Right kidney (tissue), 9 donors: ENCODE measurements at places on chromosomes 3 and 15.

DNA sequence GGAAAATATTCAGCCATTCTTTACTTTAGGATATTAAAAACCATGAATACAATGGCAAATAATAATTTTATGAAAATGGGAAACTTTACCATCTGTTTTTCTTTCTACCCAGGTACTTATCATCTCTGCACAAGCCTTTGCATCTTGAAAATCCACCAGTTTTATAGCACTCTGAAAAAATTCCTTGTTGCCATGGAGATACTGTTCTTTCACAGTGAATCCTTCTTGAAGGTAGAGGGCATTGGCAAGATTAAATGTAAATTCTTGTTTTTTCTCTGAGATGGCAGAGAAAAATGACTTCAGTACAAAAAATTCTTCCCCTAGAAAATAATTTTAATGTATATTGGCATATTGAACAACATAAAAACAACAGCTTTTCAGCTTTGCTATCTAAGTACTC lies 6.9 kb downstream of the SERPINI2 start:
- no peak for DNase-seq

- DNase-seq: no peak
These were observed 233.9 kb upstream of the CADM2 start for GRCh38 chr3:84724877-84725276.

- no peak for DNase-seq
These were observed 464.1 kb upstream of the CBLB start for GRCh38 chr3:106332884-106333283.

DNA sequence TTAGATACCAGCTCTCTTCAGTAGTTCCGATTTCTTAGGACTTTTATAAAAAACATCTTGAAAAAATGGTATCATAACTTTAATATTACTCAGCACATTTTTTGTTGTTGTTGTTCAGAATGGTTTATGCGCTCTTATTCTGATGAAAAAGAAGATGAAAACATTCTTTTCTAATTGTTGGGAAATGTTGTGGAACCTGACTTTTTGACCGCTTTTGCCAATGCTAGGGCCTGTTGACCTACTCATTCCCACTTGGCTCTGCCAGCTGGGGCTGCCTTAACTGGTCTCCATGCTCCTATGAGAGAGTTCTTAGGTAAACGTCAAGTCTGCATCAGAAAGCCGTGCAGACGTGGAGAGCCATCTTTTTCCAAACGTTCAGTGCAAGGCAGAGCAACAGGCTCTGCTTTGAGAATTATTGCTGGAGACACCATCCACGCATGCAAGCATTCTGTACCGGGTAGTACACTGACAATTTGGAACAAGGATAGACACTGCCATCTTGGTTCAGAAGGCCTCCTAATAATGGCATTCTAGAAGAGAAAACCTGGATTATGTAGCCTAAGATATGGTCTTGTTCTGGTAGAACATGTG lies 176.8 kb downstream of the GHSR start:
- no peak for DNase-seq

DNA sequence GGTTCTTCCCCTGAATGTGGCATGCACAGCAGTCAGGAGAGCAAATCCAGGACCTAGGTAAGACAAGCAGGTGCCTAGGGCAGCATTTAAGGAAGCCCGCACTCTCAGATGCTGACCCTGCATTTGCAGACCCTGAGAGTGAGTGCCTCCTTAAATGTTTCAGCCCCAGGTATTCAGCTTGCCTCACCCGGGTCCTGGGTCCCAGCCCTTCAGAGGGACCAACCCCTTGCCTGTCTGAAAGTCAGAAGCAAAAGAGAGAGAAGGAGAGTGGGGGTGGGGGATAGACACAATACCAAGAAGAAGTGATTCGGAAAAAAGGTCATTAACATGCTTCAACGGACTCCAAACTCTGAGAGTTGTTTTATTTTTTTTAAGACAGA lies 75.0 kb downstream of the MEGF11 start:
- DNase-seq: no peak

DNA sequence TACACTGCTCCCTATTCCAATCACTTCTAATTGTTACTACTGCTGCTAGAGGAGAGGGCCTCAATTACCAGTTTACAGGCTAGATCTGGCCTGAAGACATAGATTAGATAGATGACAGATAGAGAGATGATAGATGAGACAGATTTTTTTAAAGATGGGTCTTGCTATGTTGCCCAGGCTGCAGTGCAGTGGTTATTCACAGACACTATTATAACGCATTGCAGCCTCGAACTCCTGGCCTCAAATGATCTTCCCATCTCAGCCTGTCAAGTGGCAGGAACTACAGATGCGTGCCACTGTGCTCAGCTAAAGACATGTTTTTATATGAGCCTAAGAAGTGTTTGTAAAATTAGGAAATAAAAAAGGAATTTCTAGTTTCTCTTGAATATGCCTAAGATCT lies 6.2 kb downstream of the SLC33A1 start:
- no peak for DNase-seq

DNA sequence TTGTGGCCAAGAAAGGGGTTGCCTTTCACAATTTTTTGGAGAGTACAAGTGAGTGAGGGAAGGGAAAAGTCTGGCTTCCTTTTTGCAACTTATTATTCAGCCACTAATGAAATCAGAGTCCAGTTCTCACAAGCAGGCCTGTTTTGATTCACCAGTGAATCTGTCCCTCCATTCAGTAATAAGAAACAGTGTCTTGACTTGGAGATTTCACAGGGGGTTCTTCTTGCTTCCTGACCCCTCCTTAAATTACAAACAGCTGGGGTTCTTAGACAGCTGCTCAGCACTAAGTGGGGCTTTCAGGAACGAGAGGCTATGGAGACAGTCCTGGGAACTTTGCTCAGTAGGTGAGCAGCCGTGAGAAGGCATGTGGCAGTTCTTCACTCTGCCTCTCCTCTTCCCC lies 24.5 kb downstream of the SEMA3G start:
- DNase-seq: no peak

- no peak for DNase-seq
These were observed 42.0 kb upstream of the FEZF2 start for GRCh38 chr3:62415312-62415801.

DNA sequence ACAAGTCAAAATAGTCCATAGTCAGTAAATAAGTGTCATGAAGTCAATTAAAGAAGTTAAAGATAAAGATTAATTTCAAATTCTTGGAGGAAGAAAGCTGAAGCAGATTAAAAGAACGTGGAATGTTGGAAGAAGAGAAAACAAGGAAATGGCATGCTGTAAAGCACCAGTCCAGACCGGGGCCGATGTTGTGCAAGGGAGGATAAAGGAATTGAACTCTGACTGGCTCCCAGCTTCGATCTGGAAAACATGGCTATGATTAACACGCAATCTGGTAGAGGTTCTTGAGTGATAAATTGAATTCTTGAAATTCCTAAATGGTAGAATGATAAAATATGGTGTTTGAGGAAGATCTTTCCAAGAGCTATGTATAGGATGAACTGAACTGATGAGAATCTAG lies 194.4 kb downstream of the MEIS2 start:
- DNase-seq: no peak

GRCh38 chr15:33031324-33031821 lies 163.1 kb downstream of the FMN1 start:
- no peak for DNase-seq

DNA sequence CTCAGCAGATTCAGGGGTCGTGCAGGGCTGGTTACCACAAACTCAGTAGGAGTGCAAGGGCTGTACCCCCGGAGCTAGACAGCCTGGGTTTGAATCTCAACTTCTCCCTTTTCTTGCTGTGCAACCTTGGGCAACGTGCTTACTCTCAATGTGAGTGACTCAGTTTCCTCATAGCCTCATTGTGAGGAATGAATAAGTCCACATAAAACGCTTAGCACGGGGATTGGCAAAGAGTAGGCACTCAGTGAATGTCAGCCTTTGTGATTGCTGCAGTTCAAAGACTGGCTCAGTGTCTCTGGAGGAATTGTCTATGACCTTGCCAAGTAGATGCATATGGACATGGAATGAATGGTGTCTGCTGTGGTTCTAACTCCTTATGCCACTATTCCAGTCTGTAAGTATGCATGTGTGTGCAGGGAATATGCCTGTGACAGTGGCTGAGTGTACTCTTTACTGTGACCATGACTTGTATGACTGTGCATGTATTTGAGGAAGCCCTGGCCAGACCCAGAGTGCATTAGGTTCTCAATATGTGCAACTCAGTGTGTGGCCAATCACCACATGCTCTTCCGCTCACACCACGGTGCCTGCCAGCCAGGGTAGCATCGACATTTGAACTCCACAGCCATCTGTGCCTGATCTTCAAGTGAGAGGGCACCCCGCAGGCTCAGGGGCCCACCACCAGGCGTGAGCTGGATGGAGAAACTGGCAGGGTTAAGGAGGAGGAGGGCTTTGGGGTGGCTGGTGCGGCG lies 900 bp upstream of the HYAL3 start:
- DNase-seq: no peak
